ENCODE measurements at places on chromosomes 3 and 15. TPM values are rescaled to one million over a fixed set of nuclear protein-coding genes. Genes with fewer than 3 reads are reported as not detected.
A peak's percentile ranks its signal among the peaks of the same experiment; 100 is the strongest.

- DNase-seq: peak; percentile 18
- H3K27me3 ChIP-seq: no peaks in the 10 kb centered on the region
- H3K4me1 ChIP-seq: peaks cover 23% of the 10 kb centered on the region
These were observed 29.2 kb downstream of the NEO1 start for GRCh38 chr15:73081321-73081958.

DNA sequence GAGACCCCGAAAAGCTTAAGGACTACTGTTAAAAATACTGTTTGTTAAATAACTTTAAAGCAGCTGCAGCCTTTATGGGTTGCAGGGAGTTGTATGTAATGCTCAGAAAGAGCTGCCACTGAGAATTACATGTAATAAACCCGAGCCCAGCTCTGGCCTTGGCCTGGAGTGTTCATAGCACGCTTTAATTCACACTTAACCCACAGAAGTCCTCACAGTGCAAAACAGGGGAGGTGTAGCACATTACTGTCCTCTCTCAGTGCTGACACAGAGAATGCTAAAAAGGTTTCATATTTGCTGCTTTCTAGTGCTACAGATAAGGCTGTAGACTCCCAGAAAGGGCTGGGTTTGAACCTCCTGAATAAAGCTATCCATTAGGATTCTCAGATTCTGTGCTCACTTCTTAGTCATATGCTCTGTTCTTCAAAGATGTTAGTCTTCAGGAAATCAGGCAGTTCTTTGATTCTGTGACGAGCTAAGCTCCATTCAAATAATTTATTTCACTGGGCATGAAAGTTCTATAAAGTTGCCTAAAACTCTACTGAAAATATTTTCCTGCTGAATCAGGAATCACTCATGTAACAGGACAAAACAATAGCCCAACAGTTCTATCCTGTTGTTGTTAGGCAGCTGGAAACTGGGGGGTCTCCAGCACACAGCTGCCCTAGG lies 108.0 kb downstream of the SENP2 start:
- peaks cover 3% of the 10 kb centered on the region for H3K36me3 ChIP-seq
- no peaks in the 10 kb centered on the region for H3K4me1 ChIP-seq
- no peaks in the 10 kb centered on the region for H3K27me3 ChIP-seq

GRCh38 chr3:149280671-149281349 lies 52.6 kb downstream of the TM4SF18 start:
- H3K27me3 ChIP-seq: no peaks in the 10 kb centered on the region
- no peak overlapping the region for H3K4me3 ChIP-seq
- H3K27ac ChIP-seq: no peak overlapping the region
- peaks cover 14% of the 10 kb centered on the region for H3K4me1 ChIP-seq

GRCh38 chr3:178275793-178276192 lies 260.4 kb upstream of the KCNMB2 start:
- peaks cover 9% of the 10 kb centered on the region for H3K4me1 ChIP-seq
- no peak overlapping the region for H3K4me3 ChIP-seq
- no peaks in the 10 kb centered on the region for H3K36me3 ChIP-seq
- H3K27me3 ChIP-seq: no peaks in the 10 kb centered on the region
- no peak for DNase-seq

DNA sequence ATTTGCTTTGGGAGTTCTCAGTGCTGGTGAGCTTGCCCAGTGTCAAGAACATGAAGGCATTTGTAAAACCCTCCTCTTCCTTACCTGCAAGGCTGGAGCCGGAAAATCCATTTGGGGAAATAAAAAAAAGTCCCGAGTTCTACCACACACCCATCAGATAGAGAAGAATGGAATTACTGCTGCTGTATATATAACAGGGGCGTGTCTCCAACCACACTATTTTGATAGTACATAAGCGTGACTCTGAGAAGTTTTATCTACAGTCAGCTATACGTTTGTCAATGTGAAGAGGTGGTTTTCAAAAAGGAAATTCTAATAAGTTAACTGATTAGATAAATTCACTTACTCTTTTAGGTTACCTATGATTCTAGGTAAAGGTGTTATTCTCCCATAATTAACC lies 1.3 kb upstream of the CPA3 start:
- no peaks in the 10 kb centered on the region for H3K27me3 ChIP-seq
- no peaks in the 10 kb centered on the region for H3K36me3 ChIP-seq
- H3K27ac ChIP-seq: no peak overlapping the region
- DNase-seq: no peak
- no peak overlapping the region for H3K4me3 ChIP-seq
- no peaks in the 10 kb centered on the region for H3K4me1 ChIP-seq

- no peak overlapping the region for H3K27ac ChIP-seq
- H3K4me1 ChIP-seq: no peaks in the 10 kb centered on the region
- no peak overlapping the region for H3K4me3 ChIP-seq
- H3K27me3 ChIP-seq: no peaks in the 10 kb centered on the region
- no peak for DNase-seq
These were observed 74.2 kb downstream of the NMD3 start for GRCh38 chr3:161295325-161295724.

- no peak overlapping the region for H3K4me3 ChIP-seq
- H3K27ac ChIP-seq: no peak overlapping the region
- H3K4me1 ChIP-seq: no peaks in the 10 kb centered on the region
- H3K36me3 ChIP-seq: no peaks in the 10 kb centered on the region
- no peaks in the 10 kb centered on the region for H3K27me3 ChIP-seq
These were observed 378.7 kb downstream of the ZNF385D start for GRCh38 chr3:21372316-21372715.

DNA sequence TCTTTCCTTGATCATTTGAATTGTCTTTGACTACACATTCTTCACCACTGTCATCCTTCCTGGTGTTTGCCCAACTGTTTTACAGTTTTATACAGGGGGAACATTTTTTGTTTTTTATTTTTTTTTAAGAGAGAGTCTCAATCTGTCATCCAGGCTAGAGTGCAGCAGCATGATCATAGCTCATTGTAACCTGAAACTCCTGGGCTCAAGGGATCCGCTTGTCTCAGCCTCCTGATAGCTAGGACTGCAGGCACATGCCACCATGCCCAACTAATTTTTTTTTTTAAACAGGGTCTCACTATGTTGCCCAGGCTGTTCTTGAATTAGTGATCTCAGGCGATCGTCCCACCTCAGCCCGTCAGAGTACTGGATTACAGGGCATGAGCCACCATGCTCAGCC lies 222.6 kb downstream of the BBX start:
- H3K27me3 ChIP-seq: no peaks in the 10 kb centered on the region
- no peak overlapping the region for H3K4me3 ChIP-seq

GRCh38 chr15:84823282-84823878 lies 6.2 kb downstream of the ALPK3 start:
- no peak overlapping the region for H3K27ac ChIP-seq
- DNase-seq: no peak
- H3K27me3 ChIP-seq: no peaks in the 10 kb centered on the region
- no peak overlapping the region for H3K4me3 ChIP-seq
- no peaks in the 10 kb centered on the region for H3K36me3 ChIP-seq

DNA sequence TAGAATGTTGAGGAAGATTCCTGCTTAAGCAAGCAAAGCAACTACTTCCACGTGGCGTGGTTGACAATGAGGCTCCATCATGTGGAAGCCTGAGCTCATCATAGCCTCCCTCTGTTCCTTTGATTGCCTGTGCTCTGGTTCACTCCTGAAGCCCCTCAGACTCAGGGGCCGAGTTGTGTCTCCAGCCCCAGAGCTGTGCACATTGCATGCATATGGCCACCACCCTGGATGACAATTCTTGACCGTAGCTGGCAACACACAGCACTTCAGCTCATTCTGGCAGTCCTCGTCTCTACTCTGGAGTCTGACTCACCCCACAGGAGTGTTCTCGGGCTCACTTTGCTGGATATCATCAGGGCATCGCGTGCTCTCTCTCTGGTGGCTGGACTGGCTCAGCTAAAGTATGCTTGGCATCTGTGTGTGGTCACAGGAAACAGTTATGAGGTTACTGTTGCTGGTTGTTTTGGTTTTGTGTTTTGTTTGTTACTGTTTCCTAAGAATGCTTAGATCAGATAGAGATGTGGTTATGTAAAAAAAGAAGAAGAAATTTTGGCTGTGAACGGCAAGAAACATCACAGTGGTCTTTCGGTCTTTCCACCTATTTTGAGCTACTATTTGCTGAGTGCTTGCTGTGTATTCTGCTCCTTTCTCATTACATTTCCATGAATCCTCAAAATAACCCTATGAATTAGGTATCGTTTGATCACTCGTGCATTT lies 41.6 kb upstream of the MRPS22 start:
- H3K4me1 ChIP-seq: peaks cover 22% of the 10 kb centered on the region
- H3K27ac ChIP-seq: no peak overlapping the region
- DNase-seq: no peak
- H3K27me3 ChIP-seq: no peaks in the 10 kb centered on the region

GRCh38 chr3:26638113-26638512 lies 15.5 kb downstream of the LRRC3B start:
- DNase-seq: no peak
- H3K36me3 ChIP-seq: no peaks in the 10 kb centered on the region
- no peak overlapping the region for H3K27ac ChIP-seq
- H3K27me3 ChIP-seq: no peaks in the 10 kb centered on the region
- H3K4me1 ChIP-seq: no peaks in the 10 kb centered on the region
- no peak overlapping the region for H3K4me3 ChIP-seq

GRCh38 chr3:120684896-120685295 lies 2.9 kb upstream of the HGD start:
- H3K4me1 ChIP-seq: peaks cover 21% of the 10 kb centered on the region
- DNase-seq: no peak
- H3K27ac ChIP-seq: no peak overlapping the region
- H3K27me3 ChIP-seq: no peaks in the 10 kb centered on the region
- H3K4me3 ChIP-seq: no peak overlapping the region

TPRG1 gene
- 0.28 TPM for total RNA-seq

UNC13C gene
- total RNA-seq: 0.09 TPM

SYNPR gene
- total RNA-seq: not detected

VIPR1 gene
- total RNA-seq: 2.0 TPM

TM4SF18 gene
- total RNA-seq: 4.2 TPM

SOX2 gene
- not detected for total RNA-seq

KNG1 gene
- 0.51 TPM for total RNA-seq

Measured in pancreas (tissue), 10 donors.